Esophagus muscularis mucosa (tissue), 4 donors: ENCODE measurements at places on chromosomes 11 and 22. TPM values are rescaled to one million over a fixed set of nuclear protein-coding genes. Genes with fewer than 3 reads are reported as not detected.

NXPE4 gene
- total RNA-seq, result not detected

KCNJ5 gene
- 1.2 TPM for total RNA-seq

DNA sequence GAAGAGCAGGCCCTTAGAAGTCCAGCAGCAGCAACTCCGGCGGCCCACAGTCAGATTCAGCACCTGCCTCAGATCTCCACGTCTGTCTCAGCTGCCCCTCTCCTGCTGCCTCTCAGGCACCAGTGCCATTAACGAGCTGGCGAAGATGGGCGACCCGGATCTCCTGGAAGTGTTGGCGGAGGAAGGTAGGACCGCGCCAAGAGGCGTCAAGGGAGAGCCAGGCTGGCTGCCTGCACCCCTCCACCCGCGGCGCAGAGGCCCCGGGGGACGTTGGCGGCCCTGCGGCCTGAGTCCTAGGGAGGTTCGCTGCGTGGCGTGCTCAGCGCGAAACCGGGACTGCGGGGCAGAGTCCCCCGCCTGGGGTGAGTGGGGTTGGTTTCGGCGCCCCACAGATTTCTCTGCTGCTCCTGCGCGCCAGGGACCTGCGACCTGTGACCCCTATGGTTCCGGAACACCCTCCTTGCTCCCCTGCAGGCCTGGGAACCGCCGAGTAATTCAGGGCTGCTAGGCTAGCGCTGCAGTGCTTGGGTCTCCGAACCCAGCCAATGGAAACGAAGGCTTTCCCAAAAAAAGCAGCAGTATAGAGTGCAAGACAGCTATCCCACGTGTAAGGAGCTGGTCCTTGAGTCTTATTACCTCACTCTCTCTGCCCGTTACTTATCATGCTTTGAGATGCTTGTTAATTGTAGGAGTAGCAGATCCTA, 615 bp downstream of the ANO5 start:
- peak overlapping the region; percentile 86 for H3K27ac ChIP-seq
- no peak for DNase-seq
- H3K27me3 ChIP-seq, result no peaks in the 10 kb centered on the region
- H3K4me3 ChIP-seq, result peak overlapping the region; percentile 75
- H3K36me3 ChIP-seq, result no peaks in the 10 kb centered on the region

DNA sequence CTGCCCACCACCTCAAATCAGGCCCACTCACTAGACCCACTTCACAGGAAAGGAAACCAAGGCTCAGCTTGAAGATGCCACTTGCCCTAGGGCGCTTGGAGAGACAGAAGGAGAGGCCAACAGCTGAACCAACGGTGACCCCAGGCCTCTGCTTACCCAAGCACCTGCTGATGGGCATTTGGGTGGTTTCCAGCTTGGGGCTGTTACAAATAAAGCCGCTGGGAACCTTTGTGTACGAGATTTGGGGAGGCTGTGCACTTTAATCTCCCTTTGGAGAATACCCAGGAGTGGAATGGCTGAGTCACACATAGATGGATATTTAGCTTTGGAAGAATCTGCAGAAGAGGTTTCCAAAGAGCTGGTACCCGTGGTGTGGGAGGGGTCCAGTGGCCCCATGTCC, 50.9 kb upstream of the LINC01488 start:
- H3K4me3 ChIP-seq, result no peak overlapping the region
- DNase-seq, result no peak
- H3K4me1 ChIP-seq, result no peaks in the 10 kb centered on the region
- no peak overlapping the region for H3K27ac ChIP-seq
- H3K27me3 ChIP-seq, result no peaks in the 10 kb centered on the region

- H3K4me3 ChIP-seq, result no peak overlapping the region
- H3K27me3 ChIP-seq, result no peaks in the 10 kb centered on the region
- DNase-seq, result peak; percentile 88
- H3K4me1 ChIP-seq, result peaks cover 29% of the 10 kb centered on the region
- H3K27ac ChIP-seq, result peak overlapping the region; percentile 54
These were observed 48.5 kb upstream of the MN1 start for GRCh38 chr22:27850000-27850521.

- H3K4me3 ChIP-seq, result no peak overlapping the region
- no peaks in the 10 kb centered on the region for H3K27me3 ChIP-seq
- no peaks in the 10 kb centered on the region for H3K36me3 ChIP-seq
- no peak overlapping the region for H3K27ac ChIP-seq
- H3K4me1 ChIP-seq, result peaks cover 3% of the 10 kb centered on the region
These were observed 328.1 kb upstream of the MPPED2 start for GRCh38 chr11:30914143-30914762.

GRCh38 chr22:49210606-49211005, 617.1 kb downstream of the BRD1 start:
- H3K36me3 ChIP-seq, result no peaks in the 10 kb centered on the region
- DNase-seq, result no peak
- no peaks in the 10 kb centered on the region for H3K4me1 ChIP-seq
- H3K27ac ChIP-seq, result no peak overlapping the region
